ENCODE measurements at places on chromosomes 12 and 14. TPM values are rescaled to one million over a fixed set of nuclear protein-coding genes. Genes with fewer than 3 reads are reported as not detected.
A peak's percentile ranks its signal among the peaks of the same experiment; 100 is the strongest.

- DNase-seq = no peak
These were observed 103.5 kb upstream of the HIF1A start for GRCh38 chr14:61591862-61592261.

- no peak for DNase-seq
These were observed 33.4 kb downstream of the PKP2 start for GRCh38 chr12:32863128-32863527.

- DNase-seq = no peak
These were observed 154.1 kb upstream of the ATP2B1 start for GRCh38 chr12:89862511-89863445.

DNA sequence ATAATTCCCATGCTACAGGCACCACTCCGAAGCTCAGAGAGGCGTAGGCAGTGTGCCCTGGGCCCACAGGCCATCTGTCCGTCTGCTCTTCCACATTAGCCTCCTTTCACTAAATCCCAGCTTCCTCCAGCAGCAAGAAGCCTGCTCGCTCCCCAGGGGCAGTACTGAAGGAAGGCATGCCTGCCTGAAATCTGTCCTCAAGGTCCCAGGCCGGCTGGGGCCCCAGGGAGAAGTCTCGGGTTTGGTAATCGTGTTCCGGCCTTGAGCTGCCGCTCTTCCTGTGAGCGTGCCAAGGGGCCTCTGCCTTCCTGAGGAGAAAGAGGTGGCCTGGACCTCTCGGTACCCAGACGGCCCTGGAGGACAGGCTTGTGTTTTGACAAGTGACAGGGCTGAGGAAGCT is 15.2 kb upstream of the DLK1 start:
- DNase-seq = no peak

DNA sequence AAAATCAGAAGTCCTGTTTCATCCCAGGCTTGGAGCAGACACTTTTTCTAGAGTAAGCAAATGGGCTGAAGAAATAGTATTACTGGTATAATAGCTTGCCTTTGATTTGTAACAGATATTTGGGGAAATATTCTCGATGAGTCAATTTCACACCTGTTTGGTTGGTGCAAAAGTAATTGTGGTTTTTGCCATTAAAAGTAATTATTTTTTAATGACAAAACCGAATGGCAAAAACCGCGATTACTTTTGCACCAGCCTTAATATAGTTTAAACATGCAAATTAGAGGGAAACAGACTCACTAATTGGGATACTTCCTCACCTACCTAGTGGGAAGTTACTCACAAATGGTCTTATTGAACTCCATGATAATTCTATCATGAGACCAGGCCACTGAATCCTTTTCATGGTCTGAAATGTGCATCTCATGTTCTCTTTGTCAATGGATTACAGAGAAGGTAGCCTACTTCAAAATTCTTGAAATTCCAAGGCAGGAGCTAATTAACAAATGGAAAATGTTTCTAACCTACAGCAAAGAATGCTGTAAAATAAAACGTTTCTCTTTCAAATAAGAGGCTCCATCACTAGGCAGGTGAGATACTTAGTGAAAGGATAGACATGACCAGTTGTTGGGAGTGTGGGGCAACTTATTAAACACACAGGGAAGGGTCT is 391.3 kb downstream of the EMP1 start:
- no peak for DNase-seq

DNA sequence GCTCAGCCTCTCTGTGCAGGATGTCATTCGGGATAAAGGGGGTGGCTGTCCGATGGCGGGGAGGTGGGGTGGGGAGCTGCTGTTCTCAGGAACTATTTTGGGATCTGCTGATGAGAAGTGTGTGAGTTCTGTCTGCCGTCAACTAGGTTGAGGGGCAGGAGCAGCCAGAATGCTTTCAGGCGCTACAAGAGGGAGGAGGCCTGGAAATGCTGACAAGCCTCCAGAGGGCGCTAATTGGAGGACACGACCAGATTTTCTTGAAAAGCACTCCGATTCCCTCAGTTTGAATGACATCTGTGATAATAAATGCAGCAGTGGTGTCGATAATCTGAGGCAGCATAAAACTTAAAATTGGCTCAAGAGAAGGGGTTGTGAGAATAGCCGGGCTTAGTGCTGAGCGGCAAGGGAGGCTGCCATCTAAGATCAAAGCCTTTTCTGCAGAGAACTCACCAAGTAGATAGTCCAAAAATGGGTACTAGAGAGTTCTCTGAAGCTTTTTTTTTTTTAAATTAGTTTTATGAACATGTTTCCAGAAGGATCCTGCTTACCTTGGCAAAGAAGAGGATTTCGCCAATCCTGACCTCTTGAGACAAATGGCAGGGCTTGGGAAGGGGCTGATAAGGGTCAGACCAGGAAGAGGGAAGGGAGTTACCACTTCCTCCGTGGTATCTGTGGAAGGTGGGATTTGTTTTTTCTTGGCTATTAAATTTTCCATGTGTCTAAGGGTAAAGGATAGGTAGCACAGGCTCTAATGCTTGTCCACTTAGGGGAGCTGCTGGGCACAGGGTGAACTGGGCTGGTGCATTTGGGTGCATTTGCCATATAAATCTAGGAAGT is 94.4 kb downstream of the CRACR2A start:
- no peak for DNase-seq

DNA sequence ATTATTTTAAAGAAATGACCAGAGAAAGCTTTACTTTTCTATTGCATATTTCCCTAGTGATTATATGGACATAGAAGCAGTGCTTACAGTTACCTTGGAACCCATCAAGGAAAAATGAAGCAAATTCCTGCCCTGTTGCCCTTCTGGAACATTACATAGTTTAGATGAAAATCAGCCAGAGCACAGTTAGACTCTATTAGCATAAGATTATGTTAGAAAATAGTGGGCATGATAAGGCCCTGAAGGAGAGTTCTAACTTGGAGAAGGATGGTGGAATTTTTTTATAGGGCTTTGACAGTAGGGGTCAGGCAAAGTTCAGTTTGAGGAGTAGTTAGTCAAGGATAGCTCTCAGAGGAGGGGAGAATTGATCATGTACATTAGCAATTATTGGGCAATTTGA is 74.3 kb downstream of the FUT8 start:
- DNase-seq = no peak

DNA sequence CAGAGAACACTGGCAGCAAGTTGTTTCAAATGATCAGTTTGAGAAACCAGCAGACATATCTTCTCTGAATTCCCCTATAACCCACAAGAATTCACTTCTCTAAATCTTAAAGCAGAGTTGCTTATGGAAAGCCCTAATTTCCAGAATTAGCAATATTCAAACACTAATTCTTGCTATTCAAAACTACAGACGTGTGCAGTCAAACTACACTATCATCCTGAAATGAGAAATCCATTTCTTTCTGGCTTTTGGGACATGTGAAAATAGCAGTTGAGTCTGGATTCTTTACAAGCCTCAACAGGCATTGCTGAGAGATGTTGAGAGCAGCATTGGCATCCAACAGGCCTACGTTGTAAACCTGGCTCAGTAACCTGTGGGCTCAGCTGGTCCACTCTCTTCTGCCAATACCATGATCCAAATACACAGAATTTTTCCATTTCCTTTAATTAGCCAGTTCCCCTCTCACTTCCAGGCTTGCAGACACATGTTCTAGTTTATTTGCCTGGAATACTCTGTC is 74.6 kb upstream of the TMTC1 start:
- no peak for DNase-seq

DNA sequence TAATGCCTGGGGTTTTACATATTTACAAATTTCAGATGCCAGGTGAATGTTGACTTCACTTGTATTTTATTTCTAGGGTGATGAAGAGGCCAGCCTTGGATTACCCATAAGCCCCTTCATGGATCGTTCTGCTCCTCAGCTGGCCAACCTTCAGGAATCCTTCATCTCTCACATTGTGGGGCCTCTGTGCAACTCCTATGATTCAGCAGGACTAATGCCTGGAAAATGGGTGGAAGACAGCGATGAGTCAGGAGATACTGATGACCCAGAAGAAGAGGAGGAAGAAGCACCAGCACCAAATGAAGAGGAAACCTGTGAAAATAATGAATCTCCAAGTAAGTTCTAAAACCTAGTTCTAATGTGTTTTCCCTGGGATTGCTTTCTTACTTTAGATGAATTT is 41.3 kb upstream of the SLCO1C1 start:
- DNase-seq = no peak

GRCh38 chr12:123037791-123038190 is 57.3 kb downstream of the ARL6IP4 start:
- DNase-seq = no peak

GRCh38 chr14:92575748-92576303 is 62.2 kb downstream of the RIN3 start:
- no peak for DNase-seq

GRCh38 chr14:34496679-34497513 is 34.9 kb upstream of the SPTSSA start:
- peak; percentile 85 for DNase-seq

DNA sequence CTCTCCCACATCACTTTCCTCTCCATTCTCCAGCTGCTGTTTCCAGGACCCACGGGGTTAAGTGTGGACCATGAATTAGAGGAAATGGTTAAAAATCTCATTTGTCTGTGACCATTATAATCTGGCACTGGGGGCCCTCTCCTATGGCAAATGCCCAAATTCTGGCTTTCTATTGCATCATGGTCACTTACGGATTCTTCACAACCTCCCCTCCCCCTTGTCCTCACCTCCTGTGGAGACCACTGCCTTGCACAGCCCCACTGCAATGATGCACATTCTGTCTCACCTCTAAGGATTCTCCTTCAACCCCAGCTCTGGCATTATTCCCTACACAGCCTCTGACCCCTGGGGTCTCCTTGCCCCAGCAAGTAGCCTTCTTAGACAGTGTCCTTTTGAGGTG is 18.9 kb downstream of the BCAT1 start:
- DNase-seq = no peak

DNA sequence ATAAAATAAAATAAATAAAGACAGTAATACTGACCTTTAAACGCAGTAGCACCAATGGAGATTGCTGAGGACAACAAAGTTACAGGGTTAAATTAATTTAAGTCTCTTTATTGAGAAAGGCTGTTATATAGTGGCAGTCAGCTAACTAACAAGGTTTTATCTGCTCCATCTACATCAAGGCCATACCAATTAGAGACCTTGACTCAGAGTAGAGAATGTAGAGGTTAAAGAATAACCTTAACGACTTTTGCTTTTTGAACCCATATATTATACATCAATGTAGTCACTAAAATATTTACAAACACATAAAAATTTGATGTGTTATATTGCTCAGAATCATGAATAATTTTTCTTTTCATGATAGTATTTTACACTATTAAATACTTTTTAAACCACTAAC is 21.6 kb downstream of the OSBPL8 start:
- DNase-seq = no peak

DNA sequence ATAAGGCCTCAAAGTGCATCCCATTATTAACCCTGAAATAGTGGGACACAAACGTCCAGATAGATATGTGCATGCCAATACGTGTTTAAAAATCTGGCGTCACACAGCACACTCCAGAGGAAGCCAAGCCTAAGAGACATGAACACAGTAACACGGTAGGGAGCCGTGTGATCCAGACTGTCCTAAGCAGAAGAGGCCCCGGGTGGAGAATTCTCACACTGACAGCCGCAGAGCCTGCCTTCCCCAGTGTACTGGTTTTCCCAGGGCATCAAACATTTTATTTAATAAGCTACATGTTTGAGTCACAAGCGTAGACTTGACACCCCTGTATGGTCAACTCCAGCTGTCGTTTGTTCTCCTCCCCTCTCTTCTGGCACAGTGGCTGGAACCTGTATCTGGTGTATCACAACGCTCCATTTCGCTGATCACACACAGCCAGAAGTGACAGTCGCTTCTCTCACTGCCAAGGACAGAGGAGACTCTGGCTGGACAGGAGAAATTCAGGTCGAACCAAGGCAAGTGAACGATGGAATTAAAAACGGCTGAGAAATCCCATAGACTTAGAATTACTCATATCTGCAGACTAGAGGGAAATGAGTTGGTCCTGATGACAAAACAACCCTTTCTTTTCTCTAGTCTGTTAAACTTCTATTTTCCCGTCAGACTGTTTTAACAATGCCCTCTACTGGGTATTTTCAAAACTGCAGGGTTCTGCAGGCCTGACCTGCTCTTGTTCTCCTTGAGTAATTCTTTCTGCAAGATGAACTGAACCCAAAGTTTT is 359.9 kb downstream of the RGS6 start:
- DNase-seq = peak; percentile 15

- no peak for DNase-seq
These were observed 16.4 kb downstream of the IPO8 start for GRCh38 chr12:30679241-30679640.

- no peak for DNase-seq
These were observed 96.0 kb downstream of the DNAI7 start for GRCh38 chr12:25099010-25099409.

- no peak for DNase-seq
These were observed 3.6 kb downstream of the NAB2 start for GRCh38 chr12:57092529-57092862.

GRCh38 chr12:130514149-130514551 is 176.5 kb downstream of the PIWIL1 start:
- no peak for DNase-seq

DNA sequence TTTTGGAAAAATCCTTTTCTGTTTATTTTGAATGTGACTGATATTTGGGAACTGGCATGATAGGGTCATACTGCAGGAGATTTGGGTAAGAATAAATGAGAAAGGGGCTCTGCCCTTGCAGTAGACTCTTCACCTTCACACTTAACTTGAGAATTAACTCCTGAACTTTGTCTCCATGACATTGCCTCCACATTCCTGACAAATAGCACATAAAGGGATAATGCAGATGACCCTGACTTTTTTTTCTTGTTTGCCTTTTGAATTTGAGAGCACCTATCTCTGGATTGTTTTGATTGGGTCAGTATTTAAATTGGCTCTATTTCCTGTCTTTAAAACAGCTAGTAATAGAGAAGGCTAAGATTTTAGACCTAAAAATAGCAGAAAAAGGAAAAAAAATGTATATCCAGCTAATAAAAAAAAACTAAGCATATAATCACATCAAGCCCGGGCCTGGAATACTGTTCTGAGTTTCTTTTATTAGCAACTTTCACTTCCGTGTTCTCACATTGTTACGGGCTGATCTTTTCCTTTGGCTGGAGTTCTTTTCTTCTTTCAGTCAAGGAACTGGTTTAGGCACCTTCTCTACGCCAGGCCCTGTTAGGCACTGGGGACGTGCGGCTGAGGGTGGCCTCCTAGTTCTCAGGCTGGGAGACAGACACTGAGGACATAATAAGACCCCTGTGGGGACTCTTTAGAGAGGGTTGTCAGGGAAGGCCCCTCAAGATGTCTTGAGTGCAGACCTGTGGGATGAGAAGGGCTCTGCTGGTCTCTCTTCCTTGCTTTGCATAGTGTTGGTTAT is 53.1 kb upstream of the GNPNAT1 start:
- no peak for DNase-seq

DNA sequence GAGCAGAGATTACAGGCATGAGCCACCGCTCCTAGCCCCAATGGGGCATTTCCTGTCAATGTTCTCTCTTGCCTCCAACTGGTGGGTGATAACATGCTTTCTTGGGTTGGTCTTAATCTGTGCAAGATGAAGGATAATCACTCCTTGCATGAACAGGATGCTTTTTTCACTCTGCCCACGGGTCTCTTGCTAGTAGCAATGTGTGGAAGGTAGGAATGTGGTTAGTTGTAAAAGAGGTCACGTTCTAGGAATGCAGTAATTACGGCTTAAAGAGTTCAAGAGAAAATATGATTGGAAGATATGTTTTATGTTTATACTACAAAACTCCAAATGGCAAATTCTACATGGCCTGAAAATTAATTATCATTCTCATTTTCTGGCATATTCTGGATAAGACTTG is 10.5 kb downstream of the RNASE10 start:
- DNase-seq = no peak

GRCh38 chr12:90129366-90130030 is 420.9 kb upstream of the ATP2B1 start:
- DNase-seq = no peak

Gene TNFAIP2
- 491 TPM for total RNA-seq

Gene STYK1
- total RNA-seq = 0.85 TPM

Gene STON2
- 0.36 TPM for total RNA-seq

Gene TAS2R8
- total RNA-seq = not detected

Data from Panc1 (cell line).